SHP77 treated with DMSO at 0.1 percent for 48 hours (cell line): ENCODE measurements at places on chromosomes 5 and 9.

- DNase-seq, result no peak
Observed at GRCh38 chr5:147400881-147401280, 109.0 kb downstream of the DPYSL3 start.

DNA sequence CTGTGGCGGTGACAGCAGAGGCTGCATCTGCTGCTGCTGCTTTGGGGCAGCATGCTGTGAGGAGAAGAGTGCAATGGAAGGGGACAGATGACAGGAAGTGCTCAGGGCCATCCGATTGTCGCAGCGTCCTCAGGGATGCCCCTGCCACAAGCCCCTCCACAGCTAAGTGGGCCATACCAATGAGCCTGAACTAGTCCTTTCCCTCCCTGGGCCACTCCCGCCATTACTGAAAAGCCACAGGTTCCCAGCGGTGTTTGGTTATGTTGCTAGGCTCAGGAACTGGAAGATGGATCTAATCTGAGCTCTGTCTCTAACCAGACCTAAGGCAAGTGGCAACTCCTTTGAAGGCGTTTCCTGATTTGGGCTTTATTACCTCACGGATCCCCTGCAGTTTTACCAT is 109.2 kb downstream of the GAPVD1 start:
- no peak for DNase-seq

GRCh38 chr5:95591490-95591901 is 28.4 kb upstream of the GPR150 start:
- no peak for DNase-seq

DNA sequence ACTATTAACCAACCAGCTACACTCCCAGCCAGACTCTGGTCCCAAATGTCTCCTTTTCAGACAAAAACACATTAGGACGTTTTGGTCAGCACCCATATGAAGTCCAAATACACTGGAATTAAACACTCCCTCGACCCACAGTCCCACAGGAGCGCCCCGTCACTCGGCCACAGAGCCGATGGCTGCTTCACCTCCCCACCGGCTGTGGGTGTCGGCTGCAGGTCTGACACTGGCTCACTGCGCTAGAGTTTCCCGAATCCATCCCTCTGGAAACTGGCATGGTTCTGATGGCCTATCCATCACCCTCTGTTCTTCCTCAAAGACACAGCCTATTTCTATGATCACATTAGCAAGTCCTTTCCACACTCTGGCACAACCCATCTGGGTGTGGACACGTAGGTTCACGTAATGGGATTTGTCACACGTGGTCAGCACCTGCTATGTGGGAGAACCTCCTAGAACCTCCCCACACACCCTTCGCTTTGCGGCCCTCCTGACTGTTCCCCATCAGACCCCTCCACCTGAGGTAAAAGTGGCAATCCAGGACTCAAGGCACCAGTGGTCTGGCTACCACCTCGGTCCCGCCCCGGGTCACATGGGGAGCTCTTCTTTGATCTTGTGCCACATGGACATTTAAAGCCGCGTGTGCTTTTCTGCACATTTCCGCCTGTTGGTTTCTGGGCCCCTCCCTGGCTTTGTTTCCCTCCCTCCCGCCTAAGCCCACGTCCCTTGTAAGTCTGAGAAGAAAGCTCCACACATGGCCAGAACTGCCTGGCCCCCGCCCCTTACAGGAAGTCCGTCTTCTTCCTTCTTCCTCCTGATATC is 131.1 kb upstream of the PHYKPL start:
- no peak for DNase-seq

GRCh38 chr5:26692952-26693351 is 345.4 kb downstream of the CDH9 start:
- DNase-seq, result no peak

DNA sequence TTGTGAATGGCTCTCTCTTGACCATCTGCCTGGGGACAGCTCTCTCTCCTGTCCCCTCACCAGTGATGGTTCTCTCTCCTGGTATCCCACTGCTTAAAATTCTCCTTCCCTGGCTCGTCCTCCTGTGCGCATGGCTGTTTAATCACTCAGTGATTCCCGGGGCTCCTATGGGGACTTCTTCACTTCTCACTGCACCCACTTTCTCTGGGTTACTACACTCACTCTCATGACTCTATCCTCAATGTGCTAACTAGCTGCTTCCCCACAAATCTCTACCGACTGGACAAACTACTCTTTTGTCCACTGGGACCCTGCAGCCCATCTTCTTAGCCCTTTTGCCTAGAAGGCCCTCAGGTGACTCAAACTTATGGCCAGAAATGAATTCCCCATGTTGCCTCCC is 89.1 kb upstream of the TBC1D2 start:
- no peak for DNase-seq

DNA sequence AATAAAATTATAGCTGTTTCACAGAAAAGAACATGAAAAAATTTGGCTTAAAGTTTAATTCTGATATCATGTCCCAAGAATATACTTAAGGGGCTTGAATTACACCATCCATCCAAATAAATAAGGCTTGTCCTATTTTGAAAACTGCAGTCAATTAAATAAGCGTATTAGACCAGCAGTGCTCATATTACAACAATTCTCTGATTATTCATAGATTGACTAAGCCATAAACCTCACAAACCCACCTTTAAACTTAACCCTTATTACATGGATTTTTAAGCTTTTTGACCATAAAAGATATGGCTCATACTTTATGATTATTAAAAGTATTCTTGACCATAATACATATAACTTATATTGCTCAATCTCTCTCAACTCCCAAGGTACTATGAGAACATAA is 127.9 kb downstream of the ELAVL2 start:
- DNase-seq, result no peak

DNA sequence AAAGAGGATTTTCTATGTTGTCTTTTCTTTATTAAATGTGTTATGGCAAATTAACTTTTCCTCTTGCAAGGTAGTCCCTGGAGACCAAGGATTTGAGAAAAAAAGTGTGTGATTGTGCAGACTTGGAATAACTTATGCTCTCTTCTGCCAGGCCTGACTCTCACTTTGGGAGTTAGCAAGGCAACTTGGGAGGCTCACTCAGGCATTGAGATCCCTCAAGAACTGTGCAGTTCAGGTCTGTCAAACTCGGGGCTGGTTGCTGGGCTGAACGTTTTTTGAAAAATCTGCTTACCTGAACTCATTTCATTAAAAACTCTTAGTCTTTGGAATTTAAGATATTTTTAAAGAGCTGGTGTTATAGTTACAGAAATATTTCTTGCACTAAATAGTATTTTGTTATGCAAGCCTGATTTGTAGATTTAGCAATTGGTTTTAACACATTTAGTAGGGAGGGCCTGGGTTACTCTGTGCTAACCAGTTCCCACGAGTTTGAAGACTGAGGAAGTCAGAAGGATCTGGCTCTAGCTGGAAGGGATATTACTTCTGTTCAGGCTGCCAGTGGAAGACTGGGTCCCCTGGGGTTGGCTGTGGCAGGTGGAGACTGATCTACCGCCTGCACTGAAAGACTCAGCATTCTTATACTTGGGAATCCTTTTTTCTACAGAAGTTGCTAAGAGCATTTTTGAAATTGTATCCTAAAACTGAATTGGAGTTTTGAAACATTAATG is 150.4 kb upstream of the PCSK5 start:
- DNase-seq, result no peak

- DNase-seq, result no peak
Observed at GRCh38 chr5:165906871-165907270, 2384.6 kb upstream of the WWC1 start.

GRCh38 chr9:127977884-127978647 is 2.7 kb downstream of the EEIG1 start:
- DNase-seq, result no peak

DNA sequence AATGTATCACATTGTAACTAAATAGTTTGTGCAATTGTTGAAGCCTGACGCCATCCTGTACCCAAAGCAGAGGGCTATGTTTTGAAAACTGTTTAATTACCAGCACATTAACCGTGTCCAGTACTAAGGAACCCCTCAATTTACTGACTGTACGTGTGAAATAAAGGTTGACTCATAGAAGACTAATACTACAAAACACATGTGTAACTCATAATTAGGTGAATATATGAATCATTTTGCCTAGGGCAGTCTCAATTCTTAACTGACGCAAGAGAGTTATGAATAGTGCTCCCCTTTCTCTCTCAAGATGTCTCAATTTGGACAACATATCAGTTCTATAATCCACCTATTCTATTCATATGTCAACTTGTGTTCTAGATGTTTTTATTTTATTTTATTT is 558.4 kb downstream of the PRDM9 start:
- DNase-seq, result no peak

DNA sequence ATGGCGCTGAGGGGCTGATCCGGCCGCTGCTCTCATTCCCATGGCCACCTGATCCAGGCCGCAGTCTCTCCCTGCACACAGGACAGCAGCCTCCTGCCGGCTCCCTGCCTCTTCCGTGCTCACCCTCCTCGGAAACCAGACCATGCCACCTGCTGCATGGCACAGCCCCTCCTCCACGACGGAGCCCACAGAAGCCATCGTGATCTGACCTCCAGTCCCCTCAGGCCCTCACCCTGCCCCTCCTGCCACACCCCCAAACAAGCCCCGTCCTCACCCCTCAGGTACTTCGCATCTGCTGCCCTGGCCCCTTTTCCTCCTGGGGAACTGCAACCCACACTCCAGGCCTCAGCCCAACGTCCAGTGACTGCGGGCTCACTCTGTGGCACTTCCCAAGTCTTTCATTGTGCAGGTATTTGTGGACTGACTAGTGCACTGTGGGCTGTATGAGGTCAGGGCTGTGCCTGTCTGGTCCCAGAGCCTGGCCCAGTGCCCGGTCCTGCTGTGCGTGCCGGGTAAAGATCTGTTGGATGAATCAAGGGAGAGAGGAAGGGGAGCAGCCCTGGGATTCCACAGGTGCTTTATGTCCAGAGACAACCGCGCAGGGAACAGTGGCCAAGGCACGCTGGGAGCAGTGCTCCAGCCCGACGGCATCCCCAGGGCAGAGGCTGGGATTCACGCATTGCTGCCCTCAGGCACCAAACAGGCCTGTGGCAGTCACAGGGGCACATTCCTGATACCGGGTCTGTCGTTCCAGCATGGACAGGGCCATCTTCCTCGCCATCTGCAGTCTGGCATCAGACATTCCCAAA is 86.1 kb downstream of the ADAMTS2 start:
- no peak for DNase-seq

DNA sequence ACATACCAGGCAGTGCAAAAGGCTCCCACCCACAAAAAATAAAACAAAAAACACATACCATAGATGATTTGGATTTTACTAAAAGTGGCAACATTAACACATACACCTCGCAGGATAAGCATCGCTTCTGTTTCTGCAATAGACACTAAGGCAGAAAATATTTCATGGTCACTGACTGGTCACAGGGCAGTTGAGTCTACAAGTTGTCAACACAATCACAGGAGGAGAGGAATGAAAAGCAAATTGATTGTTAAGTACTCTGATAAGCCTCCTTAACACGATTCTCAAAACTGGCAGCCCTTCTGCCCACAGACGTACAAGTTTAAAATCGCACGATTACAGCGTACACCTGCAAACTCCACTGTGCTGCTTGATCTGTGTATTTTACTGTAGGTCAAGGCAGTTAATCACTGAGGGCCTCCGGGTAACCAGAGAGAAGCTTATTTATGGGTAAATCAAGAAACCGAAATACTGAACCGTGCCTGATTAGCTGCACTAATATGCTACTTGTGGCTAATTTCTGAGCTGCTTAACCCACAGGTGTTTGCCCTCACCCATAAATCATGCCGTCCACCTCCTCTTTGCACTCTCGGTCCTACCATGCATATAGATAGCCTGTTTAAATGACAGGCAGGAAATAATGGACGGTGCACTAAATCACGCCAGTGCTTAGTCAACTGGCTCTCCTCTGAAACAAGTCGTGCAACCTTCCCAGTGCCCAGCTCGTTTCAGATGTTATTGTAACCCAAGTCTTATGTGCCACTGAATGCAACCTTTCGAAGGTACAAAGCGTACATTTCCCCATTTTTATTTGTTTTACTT is 659.4 kb upstream of the ADAMTS16 start:
- DNase-seq, result peak; percentile 47

DNA sequence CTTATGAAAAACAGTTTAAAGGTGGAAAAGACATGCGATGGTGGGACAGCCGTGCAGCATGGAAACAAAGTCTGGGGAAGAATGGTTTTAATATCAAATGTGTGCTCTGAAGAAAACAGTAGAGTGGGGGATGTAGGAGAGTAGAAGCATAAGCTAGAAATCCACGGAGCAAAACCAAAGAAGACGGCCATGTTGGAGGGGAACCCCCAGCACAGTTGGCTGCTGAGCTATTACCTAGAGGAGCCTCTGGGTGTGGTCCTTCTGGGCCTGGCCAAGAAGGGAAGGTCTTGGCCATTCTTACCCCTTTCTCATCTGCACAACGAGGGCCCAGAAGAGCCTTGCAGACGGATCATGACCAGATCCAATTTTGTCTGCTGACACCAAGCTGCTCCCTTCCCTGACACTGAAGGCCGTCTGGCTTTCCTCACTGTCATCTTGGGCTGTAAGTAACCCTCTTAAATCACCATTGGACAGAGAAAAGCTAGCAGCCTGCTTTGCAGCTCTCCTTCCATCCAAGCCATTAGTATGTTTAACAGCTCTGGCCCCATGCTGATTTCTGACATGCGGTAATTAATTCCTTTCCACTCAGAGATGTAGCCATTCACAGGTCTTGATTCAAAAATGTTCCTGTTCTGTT is 189.5 kb downstream of the SEC61B start:
- no peak for DNase-seq

GRCh38 chr5:114467171-114467570 is 105.3 kb downstream of the KCNN2 start:
- DNase-seq, result no peak

DNA sequence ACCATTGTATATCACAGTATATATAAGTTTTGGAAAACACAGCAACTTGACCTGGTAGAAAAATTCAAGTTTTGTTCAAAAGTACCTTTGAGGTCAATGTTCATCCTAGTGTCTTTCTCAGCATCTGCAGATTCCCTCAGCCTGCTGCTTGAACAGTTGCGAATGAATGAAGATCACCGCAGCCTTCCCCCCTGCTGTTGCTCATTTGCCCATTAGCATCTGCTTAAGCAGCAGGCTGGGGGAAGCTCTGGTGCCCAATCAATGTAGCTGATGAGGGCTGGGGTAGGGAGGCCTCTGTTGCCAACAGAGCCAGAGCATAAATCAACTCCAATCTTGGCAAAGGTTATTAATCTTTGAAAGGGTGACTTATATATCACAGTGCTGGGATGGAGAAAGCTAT is 586.5 kb upstream of the PTPRD start:
- no peak for DNase-seq

GRCh38 chr9:130487500-130487899 is 42.7 kb downstream of the ASS1 start:
- no peak for DNase-seq

GRCh38 chr9:88998911-88999310 is 7.6 kb downstream of the S1PR3 start:
- DNase-seq, result no peak

- no peak for DNase-seq
Observed at GRCh38 chr9:137218754-137219271, 3.2 kb downstream of the RNF208 start.

DNA sequence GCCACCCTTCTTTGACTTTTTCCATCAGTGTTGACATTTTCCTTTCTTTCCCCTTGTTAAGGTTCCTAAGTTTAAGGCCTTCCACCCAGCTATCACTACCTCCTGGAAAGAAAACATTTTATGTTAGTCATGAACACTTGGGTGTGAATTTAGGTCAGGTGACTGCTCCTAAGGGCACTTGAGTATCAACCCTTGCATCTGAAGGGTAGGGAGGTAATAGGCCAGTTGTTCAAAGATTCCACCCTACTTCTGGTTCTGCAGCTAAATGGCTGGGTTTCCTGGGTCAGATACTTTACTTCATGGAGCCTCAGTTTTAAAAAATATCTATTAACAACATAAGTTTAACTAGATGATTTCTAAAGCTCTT is 49.1 kb upstream of the OSMR start:
- no peak for DNase-seq
